ENCODE measurements at places on chromosomes 4 and X. TPM values are rescaled to one million over a fixed set of nuclear protein-coding genes. Genes with fewer than 3 reads are reported as not detected.

TMPRSS11D gene
- total RNA-seq, result not detected

POLR2B gene
- total RNA-seq, result 69.1 TPM

EFHC2 gene
- total RNA-seq, result 17.5 TPM

NUP62CL gene
- 0.51 TPM for total RNA-seq

ADAM29 gene
- total RNA-seq, result not detected

TCEAL6 gene
- total RNA-seq, result not detected

GRCh38 chr4:77859256-77859655 is 3.4 kb upstream of the MRPL1 start:
- DNase-seq, result no peak

GRCh38 chr4:112516471-112517066 is 589 bp upstream of the NEUROG2 start:
- no peak for DNase-seq

GRCh38 chrX:153917869-153918268 is 8.2 kb downstream of the ARHGAP4 start:
- DNase-seq, result no peak

DNA sequence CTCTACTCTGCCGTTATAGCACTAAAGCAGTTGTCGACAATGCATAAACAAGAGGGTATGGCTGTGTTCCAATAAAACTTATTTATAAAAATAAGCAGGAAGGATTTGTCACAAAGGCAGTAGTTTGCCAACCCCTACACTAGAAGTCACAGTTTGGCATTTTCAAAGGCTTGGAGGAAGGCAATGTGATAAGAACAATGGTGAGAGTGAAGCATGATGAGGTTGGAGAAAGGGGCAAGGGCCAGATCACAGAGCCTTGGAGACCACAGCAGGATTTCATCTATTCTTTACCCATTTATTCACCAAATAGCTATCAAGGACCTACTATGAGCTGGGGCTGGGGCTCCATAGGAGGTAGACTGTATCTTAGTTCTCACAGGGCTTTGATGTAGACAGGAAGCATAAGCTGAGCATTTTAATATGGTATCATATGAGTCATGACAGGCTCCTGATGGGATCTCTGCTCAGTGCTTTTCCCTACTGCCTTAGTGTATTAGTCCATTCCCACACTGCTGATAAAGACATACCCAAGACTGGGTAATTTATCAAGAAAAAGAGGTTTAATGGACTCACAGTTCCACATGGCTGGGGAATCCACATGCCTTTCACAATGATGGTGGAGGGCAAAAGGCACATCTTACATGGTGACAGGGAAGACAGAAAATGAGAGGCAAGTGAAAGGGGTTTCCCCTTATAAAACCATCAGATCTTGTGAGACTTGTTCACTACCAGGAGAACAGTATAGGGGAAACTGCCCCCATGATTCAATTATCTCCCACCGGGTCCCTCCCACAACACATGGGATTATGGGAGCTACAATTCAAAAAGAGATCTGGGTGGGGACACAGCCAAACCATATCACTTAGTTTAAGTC is 58.9 kb downstream of the PPM1K start:
- no peak for DNase-seq

DNA sequence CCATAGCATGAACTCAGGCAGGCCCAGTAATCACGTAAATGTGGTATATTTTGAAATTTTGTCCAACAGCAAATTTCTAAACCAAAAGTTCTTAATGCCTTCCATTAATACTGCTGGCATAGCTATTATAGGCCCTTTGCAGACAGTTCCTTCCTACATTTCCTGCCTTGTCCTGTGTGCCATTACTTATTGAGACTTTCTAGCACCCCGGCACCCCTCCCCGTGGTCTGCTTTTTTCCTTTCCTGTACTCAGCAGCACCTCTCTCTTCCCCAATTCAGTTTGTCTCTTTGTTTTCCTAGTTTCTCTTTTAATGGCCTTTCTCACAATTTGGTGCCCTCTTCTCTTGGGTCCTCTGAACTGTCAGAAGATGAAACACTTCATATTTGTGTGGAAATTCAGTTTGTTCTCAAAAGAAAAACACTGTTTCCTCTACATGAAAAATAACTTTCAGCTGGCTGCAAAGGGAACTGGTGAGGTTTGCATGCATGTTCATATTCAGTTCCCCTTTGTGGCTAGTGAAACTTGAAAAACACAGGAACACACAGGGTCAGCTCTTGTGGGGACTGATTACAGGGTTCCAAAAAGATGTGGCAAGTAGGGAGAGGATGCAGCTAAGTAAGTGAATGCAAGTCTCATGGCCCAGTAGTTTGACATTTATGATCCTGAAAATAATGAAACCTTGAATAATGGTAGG is 17.1 kb downstream of the GPR34 start:
- no peak for DNase-seq

- DNase-seq, result no peak
These were observed 423.9 kb upstream of the PITX2 start for GRCh38 chr4:111046811-111047210.

GRCh38 chrX:69149466-69150280 is 15.6 kb downstream of the PJA1 start:
- DNase-seq, result no peak

DNA sequence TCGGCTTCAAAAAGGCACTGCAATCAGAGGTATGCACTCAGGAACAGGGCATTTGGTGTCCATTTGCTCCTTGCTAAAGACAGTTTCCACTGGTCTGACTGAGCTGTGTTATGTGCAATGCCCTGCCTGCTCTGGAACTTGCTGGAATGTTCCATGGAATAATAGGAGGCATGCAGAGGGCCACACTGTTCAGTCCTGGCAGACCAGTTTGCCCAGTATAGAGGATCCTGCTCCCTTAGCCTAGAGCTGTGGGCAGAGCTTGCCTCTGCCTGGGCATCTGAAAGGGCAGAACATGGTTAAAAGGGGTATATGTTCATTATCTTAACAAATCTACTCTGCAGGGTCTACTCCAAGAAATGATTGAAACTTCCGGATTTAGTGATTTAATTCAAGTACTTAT is 27.8 kb upstream of the CD99L2 start:
- DNase-seq, result no peak

DNA sequence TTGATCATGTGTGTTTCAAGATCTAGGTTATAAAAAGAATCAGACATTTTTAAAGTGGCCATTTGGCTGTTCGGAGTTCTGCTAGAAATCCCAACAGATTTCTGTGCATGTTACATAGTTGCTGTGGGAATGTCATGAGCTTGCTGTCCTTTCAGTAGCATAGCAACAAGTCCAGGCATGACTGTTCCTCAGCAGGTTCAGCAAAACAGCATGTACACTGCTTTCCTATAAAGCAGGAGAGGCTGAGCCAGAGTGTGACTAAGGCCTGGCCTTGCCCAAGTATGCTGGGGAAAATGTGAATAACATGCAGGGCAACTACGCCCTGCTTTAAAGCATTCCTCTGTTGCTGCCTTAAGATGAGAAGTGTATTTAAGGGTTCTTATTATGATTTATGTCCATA is 217.1 kb upstream of the SMIM31 start:
- no peak for DNase-seq

DNA sequence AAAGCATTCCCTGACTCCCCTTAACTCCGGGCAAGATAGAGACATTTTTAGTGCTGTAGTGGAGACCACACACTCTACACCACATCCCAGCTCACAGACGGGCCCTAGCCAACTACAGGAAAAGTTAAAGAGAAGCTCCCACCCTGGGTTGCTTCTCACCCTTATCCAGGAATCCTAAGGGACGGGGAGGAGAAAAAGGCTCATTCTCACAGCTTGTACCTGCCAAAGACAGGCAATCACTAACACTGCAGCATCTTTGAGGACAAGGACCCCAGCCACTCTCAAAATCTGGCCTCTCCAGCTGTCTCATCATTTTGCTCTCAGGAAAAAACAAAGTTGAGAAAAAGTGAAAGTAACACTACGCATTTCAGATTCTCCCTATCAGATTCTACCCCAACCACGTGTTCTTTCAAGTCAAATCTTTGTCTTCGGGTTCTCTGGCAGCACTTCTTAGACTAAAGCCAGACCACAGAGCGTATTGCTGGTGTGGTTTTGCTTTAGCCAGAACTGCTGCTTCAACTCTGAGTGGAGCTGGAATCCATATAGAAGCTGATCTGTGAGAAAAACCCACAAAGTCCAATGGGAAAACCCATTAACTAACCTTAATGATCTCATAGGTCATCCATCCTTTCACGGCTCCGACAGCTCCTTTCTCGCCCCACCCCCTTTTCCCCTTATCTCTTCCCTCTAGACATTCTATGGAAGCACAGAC is 605.9 kb upstream of the DIPK2B start:
- DNase-seq, result no peak

DNA sequence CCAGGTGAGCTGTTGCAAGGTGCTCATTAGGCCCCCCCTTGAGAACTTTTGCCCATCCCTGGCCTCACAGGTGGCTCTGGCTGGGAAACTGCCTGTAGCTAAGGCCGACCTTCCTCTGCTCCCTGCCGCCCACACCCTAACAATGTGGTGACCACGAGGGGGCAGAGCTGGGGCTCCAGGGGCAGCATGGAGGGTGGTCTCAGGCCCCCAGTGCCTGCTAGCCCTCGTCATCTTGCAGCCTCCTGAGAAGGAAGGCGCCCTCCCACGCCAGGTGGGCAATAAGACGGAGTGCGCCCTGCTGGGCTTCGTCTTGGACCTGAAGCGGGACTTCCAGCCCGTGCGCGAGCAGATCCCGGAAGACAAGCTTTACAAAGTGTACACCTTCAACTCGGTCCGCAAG is 32.4 kb downstream of the ATP2B3 start:
- DNase-seq, result no peak

DNA sequence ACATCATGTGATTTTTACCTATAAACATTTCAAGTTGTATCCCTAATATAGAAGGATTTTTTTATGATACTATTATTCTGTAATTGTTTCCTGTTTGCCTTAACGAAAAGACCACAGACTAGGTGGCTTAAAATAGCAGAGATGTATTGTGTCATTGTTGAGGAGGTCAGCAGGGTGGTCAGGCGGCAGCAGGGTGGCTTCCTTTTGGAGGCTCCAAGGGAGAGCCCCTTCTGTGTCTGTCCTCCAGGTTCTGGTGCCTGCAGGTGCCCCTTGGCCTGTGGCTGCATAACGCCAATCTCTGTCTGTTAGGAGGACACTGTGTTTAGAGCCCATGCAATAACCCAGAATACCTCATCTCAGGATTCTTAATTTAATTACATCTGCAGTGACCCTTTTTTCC is 118.1 kb downstream of the TBL1X start:
- no peak for DNase-seq

GRCh38 chr4:175951794-175952193 is 113.8 kb upstream of the WDR17 start:
- DNase-seq, result no peak

GRCh38 chrX:30806187-30806728 is 82.8 kb downstream of the TAB3 start:
- no peak for DNase-seq

DNA sequence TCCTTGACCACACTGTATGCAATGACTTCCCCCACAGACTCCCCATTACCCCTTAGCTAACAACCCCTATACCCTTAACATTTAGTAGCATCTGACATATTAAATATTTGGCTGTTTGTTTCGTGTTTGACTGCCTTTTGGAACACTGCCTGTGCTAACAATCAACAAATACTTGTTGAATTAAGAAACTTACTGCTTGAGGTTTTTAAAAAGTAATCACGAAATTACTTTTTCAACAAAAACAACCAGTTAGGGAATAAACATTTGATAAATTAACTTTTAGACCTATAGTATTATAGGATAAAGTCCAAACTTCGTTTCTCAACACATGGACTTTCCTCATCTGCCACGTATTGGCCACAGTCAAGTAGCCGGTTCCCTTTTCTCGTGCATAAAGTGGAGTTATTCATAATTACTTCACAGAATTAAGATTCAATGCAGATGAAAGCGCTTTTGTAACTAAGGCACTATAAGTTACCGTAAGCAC is 555 bp upstream of the ELMOD2 start:
- DNase-seq, result no peak

DNA sequence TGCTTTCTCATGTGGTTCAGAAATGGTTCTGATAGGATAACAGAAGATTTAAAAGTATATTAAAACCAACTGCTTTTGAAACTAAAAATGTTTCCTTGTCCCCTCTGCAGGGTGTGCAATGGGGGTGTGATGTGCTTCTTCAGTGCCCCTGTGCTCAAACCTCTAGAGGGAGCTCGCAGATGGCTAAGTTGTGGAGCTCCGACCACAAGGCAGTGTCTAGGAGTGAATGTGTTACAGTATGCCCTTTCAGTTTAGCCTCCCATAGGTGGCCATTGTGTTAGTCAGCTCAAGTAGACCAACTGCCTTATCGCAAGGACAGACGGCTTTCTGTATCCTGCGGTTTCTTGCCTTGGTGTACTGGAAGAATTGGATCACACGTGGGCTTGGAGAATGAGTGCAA is 130.5 kb downstream of the TENT5D start:
- DNase-seq, result no peak

- DNase-seq, result no peak
These were observed 848 bp upstream of the KCND1 start for GRCh38 chrX:48972220-48973164.

GRCh38 chr4:85482010-85482738 is 7.2 kb downstream of the ARHGAP24 start:
- no peak for DNase-seq

GRCh38 chrX:136192839-136193414 is 45.6 kb downstream of the FHL1 start:
- no peak for DNase-seq

GRCh38 chr4:154595807-154596206 is 5.3 kb upstream of the FGA start:
- DNase-seq, result no peak

DNA sequence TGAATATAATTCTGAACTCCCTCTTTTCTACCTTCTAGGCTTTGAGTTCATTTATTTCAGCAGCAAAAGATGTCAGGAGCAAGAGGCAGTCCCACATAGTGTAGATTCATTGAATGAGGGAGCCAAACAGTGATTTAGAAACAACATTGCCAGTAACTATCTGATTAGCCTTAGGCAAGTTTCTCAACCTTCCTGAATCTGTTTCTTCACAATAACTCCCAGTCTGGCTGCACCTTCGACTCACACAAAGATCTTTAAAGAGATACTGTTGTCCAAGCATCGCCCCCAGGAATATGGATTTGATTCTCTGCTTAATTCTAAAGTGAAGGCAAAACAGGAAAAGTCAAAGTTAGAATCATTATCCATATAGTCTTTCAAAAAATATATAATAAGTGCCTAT is 1026.2 kb downstream of the DMD start:
- DNase-seq, result no peak

DNA sequence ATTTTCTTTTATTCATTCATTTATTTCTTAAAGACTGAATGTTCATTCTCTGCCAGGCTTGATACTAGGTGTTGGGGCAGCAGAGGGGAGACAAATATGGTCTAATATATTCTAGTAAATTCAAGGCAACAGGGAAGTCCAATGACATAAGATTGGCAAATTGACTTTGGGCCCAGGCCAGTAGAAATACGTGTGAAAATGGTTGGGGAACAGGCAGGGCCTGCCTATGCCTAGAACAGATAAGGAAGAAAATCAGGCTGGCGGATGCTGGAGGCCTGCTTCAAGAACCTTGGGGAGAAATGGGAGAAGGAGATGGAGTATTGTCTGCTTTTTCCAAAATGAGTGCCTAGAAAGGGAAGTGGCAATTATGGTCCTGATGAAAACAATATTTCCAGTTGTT is 108.6 kb downstream of the RTL5 start:
- no peak for DNase-seq
